ENCODE measurements at places on chromosomes 11 and 22.
A peak's percentile ranks its signal among the peaks of the same experiment; 100 is the strongest.

DNA sequence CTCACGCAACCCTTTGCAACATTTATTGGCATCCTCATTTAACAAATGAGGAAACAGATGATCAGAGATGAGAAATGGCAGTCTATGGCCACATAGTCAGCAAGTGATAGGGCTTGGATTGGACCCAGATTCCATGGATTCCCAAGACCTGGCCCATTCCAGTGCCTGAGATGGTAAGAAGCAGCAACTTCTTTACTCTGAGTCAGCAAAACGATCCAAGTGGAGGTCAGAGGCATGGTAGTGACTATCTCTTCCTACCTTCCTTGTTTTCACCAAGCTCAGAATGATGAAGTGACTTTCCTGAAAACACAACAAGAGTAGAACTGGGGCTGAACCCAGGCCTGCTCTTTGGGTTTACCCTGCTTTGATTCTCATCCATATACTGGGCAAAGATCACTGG is 293.1 kb downstream of the TENM4 start:
- DNase-seq: no peak

DNA sequence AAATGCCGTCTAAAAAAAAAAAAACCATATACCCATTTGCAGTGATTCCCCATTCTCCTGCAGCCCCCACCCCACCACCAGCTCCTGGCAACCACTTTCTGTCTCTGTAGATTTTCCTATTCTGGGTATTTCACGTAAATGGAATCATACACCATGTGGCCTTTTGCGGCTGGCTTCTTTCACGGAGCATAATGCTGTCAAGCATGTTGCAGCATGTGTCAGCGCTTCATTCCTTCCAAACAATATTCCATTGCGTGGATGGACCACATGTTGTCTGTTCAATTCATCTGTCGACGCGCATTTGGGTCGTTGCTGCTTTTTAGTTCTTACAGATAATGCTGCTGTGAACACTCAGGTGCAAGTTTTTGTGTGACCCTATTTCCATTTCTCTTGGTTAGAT is 14.8 kb upstream of the EMID1 start:
- no peak for DNase-seq

- DNase-seq: peak; percentile 83
These were observed 39.1 kb upstream of the SHISAL1 start for GRCh38 chr22:44351685-44352377.

DNA sequence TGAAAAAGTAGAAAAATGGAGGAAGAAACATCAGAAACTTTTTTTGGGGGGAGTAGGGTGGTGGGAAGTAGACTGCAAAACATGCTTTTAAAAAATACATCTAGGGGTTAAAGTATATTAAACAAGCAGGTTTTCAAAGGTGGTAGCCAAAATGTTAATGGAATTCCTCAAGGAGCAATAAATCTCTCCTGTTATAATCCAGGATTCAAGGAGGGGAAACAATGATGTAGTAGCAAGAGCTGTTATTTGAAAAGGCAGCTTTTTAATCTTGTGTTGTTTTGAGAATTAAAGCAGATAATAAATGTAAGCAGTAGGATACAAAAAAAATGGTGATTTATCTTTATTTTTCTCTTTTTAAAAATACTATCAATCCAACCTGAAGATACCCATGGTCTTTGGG is 736.5 kb upstream of the CCDC90B start:
- no peak for DNase-seq

All from suppressor macrophage treated with lipopolysaccharide for 1 hour (primary cell).